Effector CD8-positive, alpha-beta T cell (primary cell): ENCODE measurements at places on chromosomes 16 and 17.

DNA sequence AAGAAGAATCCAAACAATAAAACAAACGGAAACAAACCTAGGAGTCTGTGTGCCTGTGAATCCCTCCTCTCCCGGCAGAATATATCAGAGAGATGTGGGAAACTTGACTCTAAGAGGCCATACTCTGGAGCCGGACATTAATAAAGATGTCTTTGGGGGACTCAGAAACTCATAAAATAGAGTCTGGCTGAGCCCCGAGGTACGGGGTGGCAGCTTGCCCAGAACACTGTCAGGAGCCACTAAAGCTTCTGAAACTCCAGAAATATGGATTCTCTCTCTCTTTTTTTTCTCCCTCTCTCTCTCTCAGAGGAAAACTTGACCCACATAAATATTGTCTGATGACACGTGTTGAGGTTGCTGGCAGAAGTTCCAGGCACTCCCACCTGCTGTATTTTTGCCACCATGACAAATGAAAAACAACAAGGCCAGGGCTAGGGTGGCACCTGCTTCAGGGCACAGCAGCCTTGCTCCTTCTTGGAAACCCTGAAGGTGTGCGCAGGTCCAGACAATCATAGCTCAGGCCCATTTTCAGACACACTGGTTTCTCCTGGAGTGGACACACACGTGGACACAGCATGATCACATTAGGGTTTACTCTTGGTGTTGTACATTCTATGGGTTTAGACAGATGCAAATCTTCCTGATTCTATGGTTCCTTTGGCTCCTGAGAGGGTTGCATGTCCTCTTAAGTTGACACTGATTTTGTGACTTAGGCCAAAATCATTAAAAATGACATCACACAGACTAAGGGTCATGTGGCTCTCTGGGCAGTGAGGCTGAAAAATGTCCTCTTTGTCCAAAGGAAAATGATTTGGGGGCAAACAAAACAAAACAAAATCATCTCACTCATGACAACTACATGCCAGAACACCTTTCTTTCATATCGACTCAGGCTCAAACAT, 282.6 kb upstream of the IRX3 start:
- no peak for DNase-seq

GRCh38 chr16:51151435-51151960, 428 bp upstream of the SALL1 start:
- no peak for DNase-seq

- DNase-seq = no peak
Observed at GRCh38 chr16:2365397-2366294, 25.1 kb upstream of the ABCA3 start.

DNA sequence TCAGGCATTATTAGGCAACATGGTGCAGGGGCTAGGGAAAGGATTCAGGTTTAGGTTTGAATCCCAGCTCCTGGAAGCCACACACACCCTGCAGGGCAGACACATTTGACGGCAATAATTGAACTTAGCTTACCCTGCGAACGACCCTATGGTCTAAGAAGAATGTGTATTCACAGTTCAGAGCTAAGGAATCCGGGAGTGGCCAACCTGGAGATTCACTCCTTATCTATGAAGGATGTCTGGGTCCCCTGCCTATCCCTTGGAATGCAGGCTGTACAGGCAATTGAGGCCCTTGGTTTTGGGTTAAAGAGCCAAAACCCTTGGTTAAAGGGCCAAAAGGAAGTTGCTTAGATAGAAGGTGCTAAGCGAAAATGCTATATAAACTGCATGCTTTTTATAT, 2.9 kb upstream of the SYT17 start:
- no peak for DNase-seq

DNA sequence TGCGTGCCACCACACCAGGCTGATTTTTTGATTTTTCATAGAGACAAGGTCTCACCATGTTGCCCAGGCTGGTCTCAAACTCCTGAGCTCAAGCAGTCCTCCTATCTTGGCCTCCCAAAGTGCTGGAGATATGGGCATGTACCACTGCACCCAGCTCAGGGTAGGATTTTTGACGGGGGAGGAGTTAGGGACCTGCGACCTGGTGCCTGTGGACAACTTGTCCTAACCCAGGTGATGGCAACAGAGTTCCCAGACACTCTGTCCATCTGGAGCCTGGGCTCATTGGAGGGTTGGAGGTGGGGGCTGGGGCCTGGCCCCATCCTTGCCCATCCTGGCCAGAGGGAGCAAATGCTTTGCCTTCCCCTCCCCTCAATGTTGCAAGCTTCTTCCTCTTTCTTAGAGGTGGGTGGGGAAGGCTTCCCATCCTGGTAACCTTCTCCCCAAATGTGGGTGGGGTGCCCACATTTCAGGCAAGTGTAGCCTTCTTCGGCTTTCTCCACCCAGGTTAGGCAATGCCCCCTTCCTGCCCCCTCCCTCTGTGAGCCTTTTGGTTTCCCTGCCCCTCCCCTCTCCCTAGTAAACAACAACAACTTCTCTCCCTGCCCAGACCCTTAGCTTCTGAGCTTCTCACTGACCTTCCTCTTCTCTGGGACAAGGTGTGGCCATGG, 24.9 kb downstream of the RARA start:
- no peak for DNase-seq

DNA sequence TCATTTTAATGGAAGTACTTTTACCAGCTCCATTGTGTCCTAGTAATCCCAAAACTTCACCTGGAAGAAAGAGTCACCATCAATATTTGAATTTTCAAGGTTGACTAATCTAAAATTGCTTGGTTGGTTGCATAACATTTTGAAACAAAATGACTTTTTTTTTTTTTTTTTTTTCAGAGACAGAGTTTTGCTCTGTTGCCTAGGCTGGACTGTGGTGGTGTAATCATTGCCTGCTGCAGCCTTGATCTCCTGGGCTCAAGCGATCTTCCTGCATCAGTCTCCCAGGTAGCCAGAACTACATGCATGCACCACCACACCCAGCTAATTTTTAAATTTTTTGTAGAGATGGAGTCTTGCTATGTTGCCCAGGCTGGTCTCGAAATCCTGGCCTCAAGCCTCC, 12.6 kb upstream of the ABCA6 start:
- DNase-seq = no peak

GRCh38 chr17:49132699-49133364, at the start of gene B4GALNT2:
Gene B4GALNT2 (plus strand): TSS chr17:49132769. CDS start chr17:49132793, 24 bp downstream.
- no peak for DNase-seq
